Activated gamma-delta T cell treated with anti-CD3 and anti-CD28 coated beads, Interleukin-2, amount 50 U/mL, for 16 hours (primary cell): ENCODE measurements at places on chromosomes 7 and 10.

GRCh38 chr7:82056282-82056681 lies 286.4 kb upstream of the HGF start:
- DNase-seq = no peak

DNA sequence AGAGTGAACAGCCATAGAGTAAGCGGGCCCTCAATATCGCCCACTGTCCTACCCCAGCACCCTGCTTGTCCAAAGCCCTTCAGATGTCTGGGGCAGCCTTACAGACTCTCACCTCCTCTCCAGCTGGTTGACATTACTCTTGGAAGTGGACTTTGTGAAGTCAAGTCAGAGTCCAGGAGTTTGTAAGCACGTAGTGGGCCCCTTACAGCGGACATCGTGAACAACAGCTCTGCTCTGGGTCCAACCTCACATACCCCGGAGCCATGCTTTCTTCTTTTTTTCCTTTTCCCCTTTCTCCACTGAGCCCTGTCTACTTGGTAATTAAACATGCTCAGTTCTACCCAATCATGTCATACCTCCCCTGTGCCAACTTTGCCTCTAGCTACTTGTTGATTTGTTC lies 17.5 kb downstream of the HNRNPF start:
- no peak for DNase-seq

- DNase-seq = no peak
These were observed 17.4 kb downstream of the SLC13A4 start for GRCh38 chr7:135710417-135711138.

DNA sequence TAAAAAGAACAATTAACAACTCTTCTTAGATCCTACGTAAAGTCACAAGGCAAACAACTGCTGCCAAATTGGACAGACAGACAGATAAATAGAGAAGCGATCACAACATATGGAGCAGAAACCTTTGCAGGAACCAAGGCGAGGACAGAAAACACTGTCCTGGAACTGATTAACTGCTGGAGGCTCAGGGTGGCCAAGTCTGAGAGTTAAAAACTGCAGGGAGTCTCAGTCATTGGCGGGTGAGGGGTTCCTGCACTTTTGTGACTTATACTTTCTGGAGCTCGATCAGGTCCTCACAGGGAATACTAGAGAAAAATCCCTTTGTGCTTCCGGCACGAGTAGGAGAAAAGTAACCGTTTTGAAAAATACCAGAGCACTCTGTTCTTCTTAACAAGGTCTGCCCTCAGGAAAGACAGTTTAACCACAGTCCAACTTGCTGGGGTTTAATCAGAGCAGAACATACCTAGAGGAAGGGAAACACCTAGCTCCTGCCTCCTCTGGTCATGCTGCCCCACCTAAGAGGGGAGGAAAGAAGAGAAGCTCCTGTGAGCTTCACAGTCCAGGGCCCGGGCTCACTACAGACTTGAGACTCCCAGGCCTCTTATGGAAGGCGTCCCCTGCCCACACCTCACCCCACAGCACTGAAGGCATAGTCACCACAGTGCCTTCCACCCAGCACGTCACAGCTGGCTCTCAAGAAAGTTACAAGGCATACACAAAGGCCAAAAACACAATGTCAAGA lies 74.9 kb downstream of the LARP4B start:
- no peak for DNase-seq

GRCh38 chr7:83359108-83359507 lies 196.4 kb upstream of the PCLO start:
- no peak for DNase-seq

- no peak for DNase-seq
These were observed 12.1 kb downstream of the ASB13 start for GRCh38 chr10:5654218-5654755.

DNA sequence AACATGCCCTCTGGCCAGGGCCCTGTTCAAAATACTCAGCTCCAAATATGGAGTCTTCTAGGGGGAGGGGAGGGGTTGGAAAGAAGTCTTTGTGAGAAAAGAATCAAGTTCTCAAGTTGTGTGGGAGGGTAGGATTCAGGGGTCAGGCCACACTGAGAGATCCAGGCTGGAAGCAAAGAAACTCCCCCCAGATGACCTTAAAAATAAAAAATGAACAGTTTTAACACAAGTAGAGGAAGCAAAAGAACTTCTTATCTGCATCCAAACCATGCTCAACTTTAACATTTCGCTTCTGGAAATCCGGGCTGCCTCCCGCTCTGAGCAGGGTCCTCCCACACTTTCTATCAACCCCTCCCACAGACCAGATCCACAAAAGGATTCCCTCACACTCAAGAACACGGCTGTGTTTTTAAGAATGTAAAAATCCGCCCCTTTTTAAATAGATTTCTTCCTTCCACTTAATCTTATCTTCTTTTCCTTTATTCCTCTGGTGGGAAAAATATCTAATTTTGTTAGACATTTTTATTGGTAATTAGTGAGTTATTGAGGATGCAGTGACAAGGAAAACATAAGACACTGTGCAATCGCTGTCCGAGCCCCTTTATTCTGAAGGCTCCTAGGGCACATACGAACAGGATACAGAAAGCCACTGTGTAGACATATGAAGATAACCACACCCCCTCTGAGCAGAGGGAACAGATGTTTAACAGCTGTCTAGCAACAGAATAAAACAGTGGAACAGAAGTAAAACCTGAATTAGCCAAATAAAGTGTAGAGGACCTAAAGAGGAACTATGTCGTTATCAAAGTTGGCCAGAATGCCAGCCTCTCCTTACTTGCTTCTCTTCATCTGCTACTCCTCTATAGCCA lies 43.8 kb downstream of the CYTH3 start:
- no peak for DNase-seq

DNA sequence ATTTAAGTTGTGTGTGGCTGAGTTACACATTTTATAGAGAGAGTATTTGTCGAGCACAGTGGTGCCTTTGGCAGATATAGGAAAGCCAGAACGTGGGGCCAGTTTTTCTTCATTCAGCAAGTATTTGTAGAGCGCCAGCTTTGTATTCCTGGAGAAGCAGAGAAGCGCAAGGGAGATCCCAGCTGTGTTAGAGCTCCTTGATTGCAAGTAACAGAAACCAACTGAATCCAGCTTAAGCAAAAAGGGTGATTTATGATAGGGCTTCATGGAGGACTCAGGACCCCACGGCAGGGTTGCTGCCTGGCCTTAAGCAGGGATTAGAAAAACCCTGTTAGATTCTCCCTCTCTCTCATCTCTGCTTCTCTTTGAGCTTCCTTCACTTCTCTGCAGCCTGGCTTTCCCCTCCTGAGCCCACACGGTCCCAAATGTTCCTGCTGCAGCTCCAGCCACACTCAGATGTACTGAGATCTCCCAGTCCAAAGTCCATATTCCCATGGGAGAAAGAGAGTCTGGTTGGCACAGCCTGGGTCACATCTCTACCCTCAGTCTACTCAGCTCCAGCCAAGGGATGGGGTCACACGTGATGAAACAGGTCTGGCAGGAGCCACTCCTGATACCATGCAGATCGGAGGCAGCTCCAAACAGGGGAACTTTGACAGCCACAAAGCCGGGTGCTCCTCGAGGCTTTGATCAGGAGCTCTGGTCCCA lies 16.7 kb downstream of the UBTD1 start:
- DNase-seq = no peak

DNA sequence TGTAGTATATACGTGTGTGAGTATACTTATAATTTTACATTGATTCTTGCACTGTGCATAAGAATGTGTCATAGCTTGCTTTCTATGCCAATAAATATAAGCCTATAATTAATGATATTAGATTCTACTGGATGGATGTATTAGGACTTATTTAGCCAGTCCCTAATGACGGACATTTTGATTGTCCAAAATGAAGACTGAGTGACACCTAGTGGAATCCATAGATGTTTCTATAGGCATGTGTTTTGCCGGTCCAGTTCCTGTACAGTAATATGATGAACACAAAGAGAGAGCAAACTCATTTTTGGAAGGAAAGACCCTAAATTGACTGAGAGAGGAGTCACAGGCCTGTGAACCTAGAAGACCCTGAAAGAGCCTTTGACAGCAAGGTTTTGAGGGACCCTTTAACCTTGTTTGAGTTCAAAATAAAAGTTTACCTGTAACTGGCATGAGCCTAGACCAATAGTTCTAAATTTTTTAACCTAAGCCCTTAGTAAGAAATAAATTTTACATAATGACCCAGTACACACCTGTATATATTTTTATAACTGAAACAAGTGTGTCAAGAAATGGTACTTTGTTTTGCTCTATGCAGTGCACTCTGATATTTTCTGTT lies 42.4 kb upstream of the AGBL3 start:
- no peak for DNase-seq

DNA sequence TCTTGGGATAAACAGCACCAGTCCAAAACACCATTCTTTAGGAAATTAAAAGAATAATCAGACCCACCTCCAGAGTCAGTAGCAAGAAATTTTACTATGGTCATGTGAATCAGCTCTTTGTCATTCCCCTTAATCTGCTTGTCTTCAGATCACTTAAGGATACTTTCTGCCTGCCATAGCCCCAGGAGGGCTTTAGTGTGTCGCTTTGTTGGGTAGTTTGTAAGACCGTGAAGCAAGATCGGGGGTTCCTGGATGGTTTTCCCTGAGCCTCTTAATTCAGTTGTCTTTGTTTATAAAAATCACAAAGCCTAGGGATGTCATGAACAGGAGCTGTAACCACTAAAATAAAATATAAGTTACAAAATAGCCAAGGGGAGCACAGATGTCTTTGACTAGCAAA lies 223.6 kb downstream of the RELN start:
- no peak for DNase-seq

DNA sequence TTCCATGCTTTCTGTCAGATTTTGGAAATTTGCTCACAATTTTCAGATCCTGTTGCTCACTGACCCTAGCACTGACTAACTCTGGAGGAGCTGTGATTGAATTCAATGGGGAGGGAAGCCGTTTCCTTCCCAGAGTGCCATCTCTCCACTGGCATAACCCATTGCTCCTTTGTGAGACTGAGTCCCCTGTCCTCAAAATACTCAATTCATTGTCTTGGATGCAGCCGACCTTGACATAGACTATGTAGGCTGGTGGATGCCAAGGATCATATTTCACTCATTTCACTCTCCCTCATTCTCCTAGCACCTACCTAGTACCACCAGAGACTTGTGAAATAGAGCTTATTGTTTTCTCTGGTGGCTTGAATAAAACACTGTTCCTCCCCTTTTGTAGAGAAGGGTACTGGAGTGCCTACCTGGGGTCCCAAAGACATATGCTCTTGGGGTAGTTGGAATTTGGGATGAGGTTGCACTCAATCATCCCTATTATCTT lies 511.3 kb upstream of the ZMIZ1 start:
- DNase-seq = no peak

- no peak for DNase-seq
These were observed 128.1 kb upstream of the PTPRZ1 start for GRCh38 chr7:121744877-121745276.

- DNase-seq = no peak
These were observed 41.9 kb downstream of the TAS2R41 start for GRCh38 chr7:143519411-143520131.

GRCh38 chr10:110772454-110773025 lies 99.2 kb upstream of the PDCD4 start:
- DNase-seq = no peak

DNA sequence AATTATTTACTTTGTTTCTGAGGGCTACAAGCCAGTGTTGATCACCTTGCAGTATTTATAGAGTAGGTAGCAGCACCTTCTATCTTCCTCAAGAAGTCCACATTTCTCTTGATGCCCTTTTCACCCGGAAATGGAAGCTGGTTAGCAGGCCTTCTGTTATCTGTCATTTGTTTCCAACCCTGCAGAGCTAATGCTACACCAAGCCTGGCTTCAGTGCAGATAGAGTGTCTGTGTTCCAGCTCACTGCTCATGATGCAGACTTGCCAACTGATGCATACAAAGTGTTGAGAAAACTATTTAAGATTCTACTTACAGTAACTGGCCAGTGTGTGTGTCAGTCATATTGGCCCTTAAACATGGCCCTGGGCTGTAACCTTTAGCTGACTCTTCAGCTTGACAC lies 301.0 kb downstream of the LHFPL3 start:
- DNase-seq = no peak

GRCh38 chr10:96369890-96370583 lies 11.2 kb upstream of the OPALIN start:
- DNase-seq = no peak

DNA sequence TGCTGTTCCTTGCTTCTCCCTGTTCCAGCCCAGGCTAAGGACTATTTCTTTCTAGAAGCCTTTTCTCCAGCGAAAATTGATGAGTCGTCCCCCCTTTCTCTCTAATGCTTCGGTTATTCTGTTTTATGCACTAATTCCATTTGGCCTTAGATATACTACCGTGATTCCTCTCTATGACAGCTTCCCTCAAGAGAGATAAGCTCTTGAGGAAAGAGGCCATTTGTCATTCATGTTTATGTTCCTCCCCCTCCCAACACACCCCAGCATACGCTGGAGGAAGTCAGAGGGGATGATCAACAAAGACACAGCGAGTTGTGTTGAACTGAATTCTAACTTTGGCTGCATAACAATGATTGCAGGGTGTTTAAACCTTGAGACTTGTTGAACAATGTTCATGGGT lies 198.8 kb downstream of the BMPER start:
- DNase-seq = no peak

- no peak for DNase-seq
These were observed 918 bp downstream of the NET1 start for GRCh38 chr10:5413012-5413938.

GRCh38 chr7:12737373-12737772 lies 49.9 kb downstream of the ARL4A start:
- no peak for DNase-seq
